ENCODE measurements at places on chromosomes 16 and 17. TPM values are rescaled to one million over a fixed set of nuclear protein-coding genes. Genes with fewer than 3 reads are reported as not detected.

The SLC7A5 gene
- 5.8 TPM for total RNA-seq

The NSRP1 gene
- total RNA-seq, result 17.0 TPM

The CTRL gene
- total RNA-seq, result 0.49 TPM

The TMC7 gene
- 1.2 TPM for total RNA-seq

The LRRC36 gene
- total RNA-seq, result 0.20 TPM

The SLX1A gene
- 7.3 TPM for total RNA-seq

The TBC1D3B gene
- 0.39 TPM for total RNA-seq

Data from skin of body (tissue), 3 donors.